ENCODE measurements at places on chromosomes 6 and 20.

GRCh38 chr6:2007165-2007564, 238.2 kb downstream of the GMDS start:
- DNase-seq = no peak

GRCh38 chr6:143015300-143015706, 45.4 kb upstream of the AIG1 start:
- no peak for DNase-seq

GRCh38 chr20:9015984-9016324, 52.9 kb upstream of the PLCB4 start:
- no peak for DNase-seq

DNA sequence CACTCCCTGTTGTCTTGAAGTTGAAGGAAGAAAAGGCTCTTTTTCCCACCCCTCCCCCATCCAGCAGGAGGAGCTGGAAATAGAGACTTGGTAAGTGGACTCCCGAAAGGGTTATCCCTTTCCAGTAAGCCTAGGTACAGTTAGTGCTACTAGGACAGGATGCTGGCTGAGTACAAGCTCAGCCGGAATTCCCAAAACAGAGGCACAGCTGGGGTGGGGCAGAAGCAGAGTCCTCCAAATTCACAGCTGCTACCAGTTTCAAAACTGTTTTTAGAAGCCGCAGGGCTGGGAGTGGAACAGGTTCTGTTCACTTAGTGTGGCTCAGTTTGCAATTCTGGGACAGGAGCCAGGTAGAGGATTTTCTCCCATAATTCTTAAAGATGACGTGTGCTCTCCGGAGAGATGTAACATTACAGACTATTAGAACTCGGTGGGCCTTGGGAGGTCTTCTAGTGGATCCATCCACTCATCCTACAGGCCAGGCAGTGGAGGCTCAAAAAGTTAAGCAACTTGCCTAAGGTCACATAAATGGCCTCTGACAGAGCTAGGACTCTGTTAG, 19.0 kb upstream of the UTRN start:
- no peak for DNase-seq

- DNase-seq = no peak
These were observed 145.3 kb upstream of the TCF21 start for GRCh38 chr6:133743621-133744020.

GRCh38 chr6:5950361-5950785, 56.4 kb downstream of the NRN1 start:
- DNase-seq = no peak

- DNase-seq = no peak
These were observed 323.8 kb downstream of the QKI start for GRCh38 chr6:163738304-163738703.

DNA sequence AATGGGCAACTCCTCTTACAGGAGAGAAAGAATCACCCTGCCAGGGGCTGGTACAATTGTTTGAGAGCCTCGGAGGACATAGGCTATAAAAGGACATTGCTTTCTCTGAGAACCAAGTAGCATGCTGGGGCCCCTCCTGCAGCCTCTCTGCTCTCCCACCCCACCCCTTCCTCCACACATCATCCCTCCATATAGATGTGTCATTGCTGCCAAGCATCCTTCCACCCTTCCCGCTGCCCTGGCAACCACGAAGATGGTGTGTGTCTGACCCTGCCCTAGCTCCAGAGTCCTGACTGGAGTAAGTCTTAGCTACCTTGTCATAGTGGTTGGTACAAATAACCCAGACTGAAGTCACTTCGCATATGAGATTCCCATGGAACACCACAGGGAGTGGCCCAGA, 129.7 kb downstream of the SNX5 start:
- DNase-seq = no peak

DNA sequence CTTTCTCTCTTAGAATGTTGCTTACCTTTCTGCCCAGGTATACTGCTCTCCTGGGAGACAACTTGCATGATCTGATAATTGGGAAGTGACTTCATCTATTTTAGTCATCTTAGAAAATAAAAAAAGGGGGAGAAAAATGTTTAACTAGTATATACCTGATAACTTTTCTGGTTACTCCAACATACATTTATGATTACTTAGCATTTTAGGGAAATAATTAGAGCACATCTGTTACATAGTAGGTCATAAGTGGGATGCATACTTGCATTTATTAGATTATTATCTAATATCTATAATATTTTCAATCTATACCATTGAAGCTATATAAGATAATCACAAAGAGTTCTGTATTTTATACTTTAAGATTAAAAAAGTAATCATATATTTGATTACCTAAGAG, 193.9 kb upstream of the EYS start:
- DNase-seq = no peak

- no peak for DNase-seq
These were observed 41.7 kb downstream of the LRRN4 start for GRCh38 chr20:6012179-6012578.

DNA sequence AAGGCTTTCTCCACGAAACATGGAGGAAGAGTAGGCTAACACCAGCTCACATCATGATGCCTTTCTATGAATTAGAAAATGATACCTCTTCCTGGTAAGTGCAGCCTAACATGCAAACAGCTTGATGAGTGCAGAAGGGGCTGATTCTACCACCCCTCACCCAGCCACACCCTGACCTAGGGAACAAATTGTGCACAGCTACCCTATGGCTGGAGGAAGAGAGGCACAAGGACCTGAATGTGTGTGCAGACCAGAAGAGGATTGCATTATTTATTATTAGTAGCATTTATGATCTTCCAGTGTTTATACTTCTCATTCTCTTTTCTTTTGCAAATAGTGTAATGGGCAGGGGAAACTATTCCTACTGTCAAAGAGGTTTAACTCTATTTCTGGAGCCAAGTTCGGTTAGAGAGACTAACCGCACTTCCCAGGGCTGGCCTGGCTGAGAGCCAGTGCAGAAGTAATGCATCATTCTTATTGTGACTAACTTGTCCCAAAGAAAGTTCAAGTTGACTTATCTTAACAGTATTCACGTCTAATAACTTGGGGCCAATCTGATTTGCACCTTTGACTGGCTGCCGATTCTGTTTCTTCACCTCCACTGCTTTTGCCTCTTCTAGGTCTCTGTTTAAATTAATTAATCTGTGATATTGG, 237.5 kb downstream of the CD83 start:
- no peak for DNase-seq

GRCh38 chr20:6045566-6045965, 8.3 kb downstream of the LRRN4 start:
- DNase-seq = no peak

DNA sequence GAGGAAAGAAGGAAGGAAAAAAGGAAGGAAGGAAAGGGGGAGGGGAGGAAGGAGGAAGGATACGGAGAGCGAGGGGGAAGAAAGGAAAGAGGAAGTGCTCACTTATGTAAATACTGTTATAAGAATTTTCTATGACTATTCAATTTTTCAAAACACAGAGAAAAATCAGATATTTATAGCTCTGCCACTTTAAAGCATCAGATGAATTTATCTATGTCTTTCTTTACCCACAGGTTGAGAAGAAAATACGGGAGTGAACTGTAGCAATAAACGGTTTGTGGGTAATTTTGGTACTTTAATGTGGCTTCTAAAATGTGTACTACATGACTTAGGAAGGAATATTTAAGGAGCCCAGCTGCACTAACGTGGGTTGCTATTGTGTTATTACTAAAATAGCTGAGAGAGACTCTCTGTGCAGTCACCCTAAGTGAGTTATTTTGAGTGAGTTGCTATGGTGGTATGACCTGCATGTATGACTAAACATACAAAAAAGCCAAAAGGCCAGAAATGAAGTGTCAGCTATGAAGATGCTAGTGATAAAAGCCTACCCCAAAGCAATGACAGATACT, 225.5 kb downstream of the SOD2 start:
- DNase-seq = no peak
